Effector memory CD8-positive, alpha-beta T cell (primary cell): ENCODE measurements at places on chromosomes 4 and X.

GRCh38 chrX:47193475-47194193 lies at the start of gene UBA1:
Gene UBA1 (plus strand): TSS chrX:47193829. CDS start chrX:47198803, 4,974 bp downstream.
- H3K36me3 ChIP-seq: peaks cover 39% of the 10 kb centered on the region
- peak; percentile 88 for DNase-seq
- no peaks in the 10 kb centered on the region for H3K27me3 ChIP-seq
- peaks cover 37% of the 10 kb centered on the region for H3K4me1 ChIP-seq
- peak within 1 kb of the TSS; percentile 93 for H3K4me3 ChIP-seq

- no peaks in the 10 kb centered on the region for H3K4me1 ChIP-seq
- DNase-seq: no peak
- H3K4me3 ChIP-seq: no peak overlapping the region
- H3K36me3 ChIP-seq: no peaks in the 10 kb centered on the region
- H3K27ac ChIP-seq: no peak overlapping the region
These were observed 31.8 kb upstream of the MAGEB10 start for GRCh38 chrX:27775984-27776383.

DNA sequence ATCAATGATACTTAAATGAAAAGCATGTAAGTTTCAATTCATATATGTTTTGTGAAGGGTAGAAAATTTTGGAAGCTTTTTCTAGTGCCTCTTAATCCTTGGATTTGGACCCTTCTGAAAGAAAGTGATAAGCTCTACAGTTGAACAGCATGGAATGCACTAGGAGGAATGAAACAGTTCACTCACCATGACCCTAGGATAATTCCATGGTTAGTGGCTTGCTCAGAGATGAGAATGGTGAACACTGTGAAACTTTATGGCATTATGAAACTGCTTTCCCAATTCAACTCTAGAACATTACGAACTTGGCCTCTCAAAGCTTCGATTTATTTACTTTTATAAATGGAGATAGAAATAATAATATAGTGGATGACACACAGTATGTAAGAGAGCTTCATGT lies 88.9 kb upstream of the FAT4 start:
- H3K4me3 ChIP-seq: no peak overlapping the region
- H3K4me1 ChIP-seq: no peaks in the 10 kb centered on the region
- H3K27ac ChIP-seq: no peak overlapping the region
- no peaks in the 10 kb centered on the region for H3K36me3 ChIP-seq
- H3K27me3 ChIP-seq: no peaks in the 10 kb centered on the region
- DNase-seq: no peak

DNA sequence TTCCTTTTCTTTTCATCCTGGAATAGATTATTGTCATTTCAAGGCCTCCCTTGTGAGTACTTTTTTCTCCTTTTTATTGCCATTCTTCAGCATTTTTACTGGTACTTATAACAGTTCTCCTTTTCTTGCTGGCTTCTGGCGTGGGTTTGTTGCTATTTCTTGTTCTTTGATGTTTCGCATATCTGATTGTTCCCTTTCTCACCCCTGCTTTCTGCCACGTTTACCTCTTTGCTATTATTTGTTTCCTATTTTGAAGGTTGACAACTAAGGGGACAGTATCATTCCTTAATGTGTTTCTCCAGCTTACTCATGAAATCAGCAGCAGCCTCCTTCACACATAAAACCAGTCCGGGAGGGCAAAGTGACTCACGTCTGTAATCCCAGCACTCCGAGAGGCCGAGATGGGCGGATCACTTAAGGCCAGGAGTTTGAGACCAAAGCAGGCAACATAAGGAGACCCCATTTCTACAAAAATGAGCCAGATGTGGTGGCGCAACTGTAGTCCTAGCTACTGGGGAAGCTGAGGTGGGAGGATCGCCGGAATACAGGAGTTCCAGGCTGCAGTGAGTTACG lies 72.6 kb downstream of the DMD start:
- no peaks in the 10 kb centered on the region for H3K36me3 ChIP-seq
- no peaks in the 10 kb centered on the region for H3K4me1 ChIP-seq
- no peaks in the 10 kb centered on the region for H3K27me3 ChIP-seq

DNA sequence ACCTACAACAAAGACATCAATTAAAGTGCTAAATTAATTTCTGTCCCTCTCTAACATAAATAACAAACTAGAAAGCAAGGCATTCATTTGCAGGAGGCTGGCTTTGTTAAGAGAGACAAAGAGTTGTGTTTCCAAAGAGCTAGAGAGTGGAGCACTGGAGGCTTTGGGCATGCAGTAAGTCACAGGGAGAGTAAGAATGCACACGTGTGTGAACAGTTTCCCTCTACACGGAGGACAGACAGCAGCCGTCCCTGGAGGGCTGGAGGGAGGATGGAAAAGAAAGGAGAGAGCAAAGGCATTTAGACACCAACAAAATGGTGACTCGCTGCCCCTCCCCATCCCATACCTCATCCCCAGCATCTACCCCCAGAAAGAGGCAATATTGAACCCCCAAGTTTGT lies 20.4 kb upstream of the DCHS2 start:
- no peak overlapping the region for H3K4me3 ChIP-seq
- H3K36me3 ChIP-seq: no peaks in the 10 kb centered on the region
- DNase-seq: no peak
- no peak overlapping the region for H3K27ac ChIP-seq

DNA sequence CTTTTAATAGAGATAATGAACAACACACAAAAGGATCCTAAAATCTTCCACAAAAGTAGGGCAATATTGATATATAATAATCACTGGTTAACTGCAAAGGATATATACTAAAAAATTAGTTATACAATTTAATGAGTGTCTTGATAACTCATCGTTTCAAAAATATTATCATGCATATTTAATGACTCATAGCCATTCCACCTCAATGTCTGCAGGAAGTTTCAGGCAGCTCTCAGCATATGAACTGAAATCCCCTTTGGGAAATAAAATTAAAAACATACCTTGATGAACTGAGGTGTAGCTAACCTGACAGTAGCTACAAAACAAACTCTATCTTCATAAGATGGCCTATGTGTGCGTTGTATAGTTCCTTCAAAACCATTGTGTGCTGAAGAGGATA lies 62.9 kb downstream of the TMEM165 start:
- no peak for DNase-seq
- H3K4me3 ChIP-seq: no peak overlapping the region
- H3K27me3 ChIP-seq: no peaks in the 10 kb centered on the region
- H3K36me3 ChIP-seq: peaks cover 3% of the 10 kb centered on the region
- no peak overlapping the region for H3K27ac ChIP-seq
- H3K4me1 ChIP-seq: no peaks in the 10 kb centered on the region

DNA sequence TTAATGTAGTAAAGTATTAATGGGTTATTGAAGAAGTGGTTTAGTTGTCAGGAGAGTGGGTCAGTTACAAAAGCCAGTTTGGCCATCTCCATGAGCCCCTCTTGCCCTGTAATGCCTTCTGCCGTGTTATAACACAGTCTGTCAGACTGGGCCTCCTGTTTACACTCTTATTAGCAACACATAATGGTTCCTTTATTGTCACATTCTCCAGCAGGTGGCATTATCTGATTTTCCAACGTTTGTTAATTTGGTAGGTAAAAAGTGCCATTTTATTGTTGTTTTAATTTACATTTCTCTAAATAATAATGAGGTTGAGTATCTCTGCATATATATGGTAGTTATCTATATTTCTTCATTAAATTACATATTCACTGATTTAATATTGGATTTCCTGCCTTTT lies 560.8 kb downstream of the FGF13 start:
- no peaks in the 10 kb centered on the region for H3K4me1 ChIP-seq
- H3K27me3 ChIP-seq: no peaks in the 10 kb centered on the region
- DNase-seq: no peak
